Activated CD4-positive, CD25-positive, alpha-beta regulatory T cell (primary cell): ENCODE measurements at places on chromosomes 6 and 20.

- no peak for DNase-seq
Observed at GRCh38 chr6:169190970-169191369, 62.7 kb downstream of the THBS2 start.

DNA sequence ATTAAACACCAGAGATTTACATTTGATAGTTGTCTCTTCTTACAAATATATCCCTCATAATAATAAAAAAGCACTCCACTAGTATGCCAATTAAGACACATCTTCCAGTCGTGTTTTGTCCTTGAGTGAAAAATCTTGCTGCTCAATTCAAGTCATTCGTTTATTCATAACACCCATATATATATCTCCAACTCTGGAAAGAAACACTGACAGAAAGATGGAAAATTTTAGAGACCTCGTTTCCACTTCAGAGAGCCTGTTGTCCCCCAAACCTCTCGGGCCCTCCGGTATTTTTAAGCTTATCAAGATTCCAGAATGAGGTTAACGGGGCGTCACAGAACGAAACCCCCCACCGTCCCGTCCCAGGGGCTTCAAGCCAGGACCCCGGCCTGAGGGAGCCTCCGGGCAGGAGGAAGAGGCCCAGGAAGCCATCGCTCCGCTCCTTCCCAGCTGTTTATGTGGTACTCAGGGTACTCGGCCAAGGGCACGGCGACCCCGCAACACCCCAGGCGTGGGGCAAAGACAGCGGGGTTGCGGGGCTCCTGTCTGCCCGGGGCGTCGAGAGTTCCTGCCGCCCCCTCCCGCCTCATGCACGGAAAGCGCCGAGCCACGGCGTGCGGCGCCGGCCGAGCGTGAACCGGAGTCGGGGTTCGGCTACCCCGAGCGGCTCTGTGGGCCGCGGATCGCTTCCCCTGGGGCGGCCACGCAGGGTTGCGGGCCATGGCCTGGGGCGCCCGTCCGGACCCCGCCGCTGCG lies 623 bp upstream of the SNX9 start:
- DNase-seq = peak; percentile 11

- DNase-seq = no peak
Observed at GRCh38 chr20:22688485-22688884, 104.1 kb upstream of the FOXA2 start.

DNA sequence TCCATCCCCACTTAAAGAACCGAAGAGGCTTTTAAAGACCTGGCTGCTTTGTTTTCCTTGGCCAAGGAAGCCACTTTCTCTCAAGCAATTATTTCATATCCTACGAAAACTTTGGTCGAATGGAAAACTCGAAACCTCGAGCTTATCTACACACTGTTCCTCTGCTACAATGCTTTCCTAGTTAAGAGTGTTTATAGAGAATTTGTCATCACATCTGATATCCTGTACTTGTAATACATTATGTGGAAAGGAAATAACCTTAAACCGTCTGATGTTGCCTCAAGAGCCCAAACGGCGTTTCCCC lies 28.1 kb downstream of the TFAP2B start:
- no peak for DNase-seq

DNA sequence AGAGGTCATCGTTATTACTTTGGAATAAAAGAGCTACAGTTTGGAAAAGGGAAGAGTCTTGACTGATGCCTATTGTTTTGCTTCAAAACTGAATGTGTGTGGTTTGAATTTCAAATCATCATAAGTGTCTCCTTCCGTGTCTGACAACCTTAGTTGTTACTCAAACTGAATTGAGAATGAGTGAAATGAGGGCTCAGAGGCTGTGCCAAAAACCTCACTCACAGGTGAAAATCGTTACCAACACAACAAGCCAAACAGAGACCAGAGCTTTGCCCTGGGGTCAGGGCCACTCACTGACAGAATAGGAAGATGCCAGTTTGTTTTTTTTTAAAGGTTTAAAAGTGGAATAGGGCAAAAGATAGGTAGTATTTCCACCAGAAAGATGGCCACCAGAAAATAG lies 15.2 kb upstream of the SIRT5 start:
- DNase-seq = no peak

- DNase-seq = no peak
Observed at GRCh38 chr6:37454420-37455140, 21.6 kb downstream of the CMTR1 start.

- DNase-seq = no peak
Observed at GRCh38 chr20:46350986-46351267, 42.6 kb upstream of the CDH22 start.

- no peak for DNase-seq
Observed at GRCh38 chr20:21380711-21381110, 16.6 kb downstream of the NKX2-4 start.

DNA sequence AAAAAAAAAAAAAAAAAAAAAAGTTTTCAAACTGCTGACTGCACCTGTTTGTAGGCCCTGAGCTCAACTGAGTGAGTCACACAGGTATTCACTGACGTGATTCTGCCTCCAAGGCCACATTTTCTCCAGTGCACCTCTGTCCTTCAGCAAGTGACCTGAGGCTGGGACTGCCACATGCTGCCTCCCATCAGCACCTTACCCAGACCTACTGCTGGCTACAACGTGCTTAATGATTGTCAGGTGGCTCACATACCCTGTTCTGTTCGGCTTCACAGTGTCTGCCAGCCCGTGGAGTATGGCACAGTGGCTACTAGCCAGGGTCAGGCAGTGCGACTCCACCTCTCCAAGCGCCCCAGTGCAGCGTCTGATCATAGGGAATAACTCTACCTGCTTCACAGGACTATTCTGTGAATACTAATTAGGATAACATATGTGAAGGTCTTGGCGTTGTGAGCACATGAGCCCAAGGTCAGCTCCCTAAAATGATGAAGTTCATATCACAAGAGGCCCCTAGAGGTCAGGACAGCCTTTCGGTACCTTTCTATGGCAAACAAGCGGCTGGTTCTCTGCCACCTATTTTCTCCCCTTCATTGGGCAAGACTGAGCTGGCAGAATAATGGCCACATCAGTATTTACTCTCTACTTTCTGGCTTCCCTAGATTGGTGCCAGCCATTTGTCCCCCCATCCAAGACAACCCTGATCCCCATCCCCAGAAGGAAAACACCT lies 28.1 kb downstream of the RIPOR3 start:
- no peak for DNase-seq

GRCh38 chr6:84408028-84408427 lies 180.6 kb upstream of the CEP162 start:
- no peak for DNase-seq

DNA sequence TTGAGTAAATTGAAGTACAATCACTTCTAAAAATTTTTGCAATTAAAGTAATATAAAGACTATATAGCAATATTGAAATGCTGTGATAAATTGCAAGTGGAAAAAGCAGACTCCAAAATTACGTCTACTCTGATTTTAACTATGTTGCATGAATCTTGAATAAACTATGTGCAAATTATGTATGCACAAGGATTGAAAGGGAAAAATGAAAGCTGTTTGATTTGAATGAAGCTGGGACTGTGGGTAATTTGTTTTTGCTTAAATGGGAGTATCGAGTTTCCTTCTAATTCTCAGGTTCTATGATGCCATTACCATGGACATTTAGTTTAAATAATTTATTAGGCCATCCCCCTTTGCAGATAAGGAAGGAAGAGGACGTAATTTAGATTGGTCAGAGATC lies 198.7 kb upstream of the MYLIP start:
- no peak for DNase-seq

DNA sequence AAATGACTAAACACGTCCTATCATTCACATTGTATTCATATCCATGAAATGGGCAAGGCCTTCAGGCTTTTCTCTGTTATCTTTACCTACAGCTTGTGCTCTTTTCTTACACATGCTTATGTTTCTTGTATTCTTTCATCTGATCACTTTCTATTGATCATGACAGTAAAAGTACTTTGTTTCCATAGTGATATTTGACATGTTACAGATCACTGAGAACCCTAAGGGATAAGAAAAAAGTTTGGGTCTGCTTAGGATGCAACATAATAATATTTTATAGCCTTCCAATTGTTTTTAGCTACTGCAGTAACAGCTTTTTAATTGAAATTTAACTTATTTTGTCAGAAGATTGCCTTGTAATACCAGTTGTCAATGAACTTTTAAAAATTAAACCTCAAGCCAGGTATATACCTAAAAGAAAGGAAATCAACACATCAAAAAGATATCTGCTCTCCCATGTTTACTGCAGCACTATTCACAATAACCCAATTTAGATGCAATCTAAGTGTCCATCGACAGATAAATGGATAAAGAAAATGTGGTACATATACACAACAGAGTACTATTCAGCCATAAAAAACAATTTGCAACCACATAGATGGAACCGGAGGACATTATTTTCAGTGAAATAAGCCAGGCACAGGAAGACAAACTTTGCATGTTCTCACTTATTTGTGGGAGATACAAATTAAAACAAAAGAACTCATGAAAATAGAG lies 3.0 kb upstream of the SMIM8 start:
- no peak for DNase-seq

- DNase-seq = no peak
Observed at GRCh38 chr20:24968278-24968800, 19.3 kb downstream of the CST7 start.

DNA sequence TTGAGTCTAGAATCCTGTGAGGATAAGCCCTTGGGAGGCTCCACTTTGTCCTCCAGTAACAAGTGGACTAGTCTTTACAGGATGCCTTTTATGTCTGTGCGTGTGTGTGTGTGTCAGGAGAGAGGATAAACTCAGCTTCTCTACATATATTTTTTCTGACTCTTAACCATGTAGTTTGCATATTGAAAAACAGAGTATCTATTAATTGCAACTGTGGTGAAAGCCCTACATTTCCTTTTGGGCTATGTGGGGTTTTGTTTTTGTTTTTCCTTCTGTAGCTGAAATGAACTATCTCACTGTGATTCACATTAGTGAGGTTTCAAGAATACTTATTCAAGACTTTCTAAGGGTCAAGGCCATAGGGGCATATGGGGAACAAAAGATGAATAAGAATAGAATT lies 17.7 kb downstream of the TPBG start:
- no peak for DNase-seq

DNA sequence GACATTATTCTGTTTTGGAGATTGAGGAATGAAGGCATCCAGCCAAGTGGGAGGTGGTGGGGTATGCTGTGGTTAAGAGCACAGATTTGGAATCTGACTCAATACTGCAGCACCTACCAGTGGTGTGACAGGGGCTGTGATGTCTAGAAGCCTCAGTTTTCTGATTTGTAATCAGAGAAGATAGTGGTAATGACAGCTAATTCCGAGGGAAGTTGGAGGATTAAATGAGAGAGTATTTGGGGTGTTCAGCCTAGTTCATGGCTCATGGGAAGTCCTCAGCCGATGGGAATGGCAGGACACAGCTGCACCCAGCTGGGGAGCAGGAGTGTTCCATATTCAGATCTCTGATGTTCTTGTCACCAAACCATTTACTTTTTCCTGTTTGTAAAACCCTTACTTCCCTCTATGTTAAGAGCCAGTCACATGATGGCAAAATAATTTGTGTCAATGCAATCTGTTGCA lies 9.3 kb downstream of the SLC9A8 start:
- DNase-seq = no peak

- DNase-seq = no peak
Observed at GRCh38 chr6:53333439-53334408, 15.0 kb downstream of the ELOVL5 start.

GRCh38 chr20:20520776-20521175 lies 152.9 kb downstream of the INSM1 start:
- DNase-seq = no peak

DNA sequence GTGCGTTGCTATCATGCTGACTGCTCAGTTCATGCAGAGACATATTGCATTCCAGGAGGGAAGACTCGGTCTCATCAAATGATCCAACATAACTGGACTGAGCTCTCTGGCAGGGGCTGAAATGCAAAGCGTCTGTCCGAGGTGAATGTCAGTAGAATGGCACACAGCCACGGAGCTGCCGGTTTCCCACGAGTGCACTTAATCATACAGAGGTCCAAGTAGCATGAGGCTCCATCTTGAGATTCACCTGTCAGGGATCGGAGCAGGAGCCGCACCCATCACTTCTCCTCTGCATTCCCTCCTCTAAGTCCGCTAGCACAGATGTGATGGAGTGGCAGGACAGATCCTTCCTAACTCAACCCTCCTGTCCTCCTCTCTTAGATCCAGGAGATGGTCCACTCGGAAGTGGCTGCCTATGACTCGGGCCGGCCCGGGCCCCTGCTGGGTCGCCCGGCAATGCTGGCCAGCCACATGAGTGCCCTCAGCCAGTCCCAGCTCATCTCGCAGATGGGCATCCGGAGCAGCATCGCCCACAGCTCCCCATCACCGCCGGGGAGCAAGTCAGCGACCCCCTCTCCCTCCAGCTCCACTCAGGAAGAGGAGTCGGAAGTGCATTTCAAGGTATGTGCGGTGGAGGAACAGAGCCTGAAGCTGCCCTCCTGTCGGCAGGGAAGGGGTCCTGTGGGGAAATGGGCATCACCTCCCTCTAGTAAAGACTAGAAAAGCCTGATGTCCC lies 135.9 kb downstream of the JPH2 start:
- no peak for DNase-seq
